ENCODE measurements at places on chromosomes 16 and 17.

DNA sequence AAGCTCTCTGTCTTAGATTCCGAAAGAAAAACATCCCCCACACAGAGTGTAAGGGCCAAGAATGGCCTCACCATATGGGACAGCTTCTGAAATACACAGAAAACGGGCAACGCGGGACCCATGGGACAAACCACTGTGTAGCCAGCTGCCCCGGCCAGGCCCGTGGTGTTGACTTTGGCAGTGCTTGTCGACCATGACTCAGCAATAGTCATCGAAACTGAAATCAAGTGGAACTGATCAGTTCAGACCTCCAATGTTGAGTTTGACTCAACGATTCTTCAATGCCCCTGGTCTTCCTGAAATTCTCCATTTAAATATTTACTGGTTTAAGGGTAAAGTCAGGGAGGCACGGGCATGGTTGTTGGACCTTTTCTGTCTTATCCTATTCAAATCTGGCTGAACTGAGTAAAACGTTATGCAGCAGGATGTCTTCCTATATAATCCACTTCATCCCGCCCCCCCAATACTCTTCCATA is 27.5 kb downstream of the ZFHX3 start:
- DNase-seq = peak; percentile 77

- DNase-seq = no peak
These were observed 1431.1 kb downstream of the CDH8 start for GRCh38 chr16:60605176-60605575.

DNA sequence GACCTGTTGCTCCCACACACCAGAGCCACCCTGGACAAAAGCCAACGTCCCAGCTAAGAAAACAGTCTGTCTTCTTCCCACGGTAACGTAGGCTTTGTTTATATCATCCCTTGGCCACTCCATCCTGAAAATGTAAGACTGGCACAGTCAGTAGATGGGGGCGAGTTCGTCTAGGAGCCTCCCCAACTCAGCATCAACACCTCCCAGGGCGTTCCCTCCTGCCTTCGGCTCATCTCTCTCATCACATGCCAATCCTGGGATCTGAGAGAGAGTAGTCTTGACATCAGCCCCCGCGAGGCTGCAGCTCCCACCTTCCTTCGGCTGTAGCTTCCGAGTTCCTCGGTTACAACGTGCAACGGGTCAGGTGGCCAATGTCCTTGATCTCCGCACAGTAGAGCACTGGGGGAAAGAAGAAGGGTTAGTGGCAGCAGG is 894 bp downstream of the RNF227 start:
- no peak for DNase-seq

GRCh38 chr17:40253565-40253964 is 34.1 kb upstream of the CDC6 start:
- no peak for DNase-seq

DNA sequence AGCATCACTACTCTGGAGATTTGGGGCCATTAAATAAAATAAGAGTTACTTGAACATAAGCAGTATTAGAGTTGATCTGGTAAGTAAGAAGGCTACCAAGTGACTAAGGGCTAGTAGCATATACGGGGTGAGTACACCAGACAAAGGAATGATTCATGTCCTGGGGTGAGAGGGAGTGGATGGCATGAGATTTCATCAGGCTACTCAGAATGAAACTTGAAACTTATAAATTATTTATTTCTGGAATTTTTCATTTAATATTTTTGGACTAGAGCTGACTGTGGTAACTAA is 2.3 kb downstream of the SLFN5 start:
- peak; percentile 24 for DNase-seq

GRCh38 chr17:9028202-9028987 is 7.1 kb downstream of the NTN1 start:
- no peak for DNase-seq

GRCh38 chr17:57677301-57677700 is 67.8 kb downstream of the CCDC182 start:
- DNase-seq = no peak

- no peak for DNase-seq
These were observed 19.5 kb downstream of the USP7 start for GRCh38 chr16:8943966-8944759.

DNA sequence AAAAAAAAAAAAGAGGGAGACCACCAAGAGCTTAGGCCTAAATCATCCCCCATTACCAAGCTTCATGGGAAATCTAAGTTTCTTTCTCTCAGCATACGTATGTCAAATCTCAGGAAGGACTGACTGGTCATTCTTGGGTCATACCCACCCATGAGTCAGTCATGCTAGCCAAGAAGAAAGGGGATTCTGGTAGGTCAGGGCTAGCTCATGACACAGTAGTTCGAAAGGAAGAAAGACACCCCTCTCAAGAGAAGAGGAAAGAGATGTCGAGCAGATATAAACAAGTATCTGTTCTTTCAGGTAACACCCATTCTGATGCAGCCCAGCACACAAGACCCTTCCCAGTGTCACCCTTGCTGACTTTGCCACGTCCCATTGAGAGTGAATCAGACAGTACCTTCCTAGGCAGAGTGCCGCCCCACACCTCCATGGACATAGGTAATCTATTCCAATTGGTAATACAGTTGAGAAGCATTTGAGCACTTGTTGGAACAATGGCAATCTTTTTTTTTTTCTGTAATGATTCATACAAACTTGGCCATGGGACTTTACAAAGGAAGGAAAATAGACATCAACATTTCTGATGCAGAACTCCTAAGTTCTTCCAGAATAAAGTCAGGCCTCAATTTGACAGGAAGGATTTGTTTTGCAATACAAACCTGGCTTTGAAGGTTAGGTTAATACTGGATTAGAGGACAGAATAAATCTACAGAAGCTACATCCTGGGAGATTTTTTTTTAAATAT is 38.2 kb downstream of the COPRS start:
- DNase-seq = no peak

GRCh38 chr17:80919331-80920311 is 72.0 kb upstream of the CHMP6 start:
- no peak for DNase-seq

DNA sequence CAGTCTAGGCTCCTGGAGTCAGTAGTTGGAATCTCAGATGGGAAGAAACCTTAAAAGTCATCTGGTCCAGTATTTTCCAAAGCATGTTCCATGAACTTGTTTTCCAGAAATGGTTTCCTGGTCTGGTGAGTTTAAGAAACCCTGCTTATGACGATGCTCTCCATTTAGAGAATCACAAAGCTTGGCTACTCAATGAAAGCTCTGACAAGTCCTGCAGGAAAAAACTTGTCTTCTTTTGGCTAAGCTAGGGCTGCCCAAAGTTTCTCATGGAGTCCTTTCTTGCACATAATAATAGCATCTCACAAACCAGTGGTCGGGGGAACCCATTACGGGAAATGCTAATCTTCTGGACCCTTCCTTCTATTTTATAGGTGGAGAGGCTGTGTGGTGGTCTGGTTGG is 5.5 kb upstream of the NKD1 start:
- DNase-seq = no peak

DNA sequence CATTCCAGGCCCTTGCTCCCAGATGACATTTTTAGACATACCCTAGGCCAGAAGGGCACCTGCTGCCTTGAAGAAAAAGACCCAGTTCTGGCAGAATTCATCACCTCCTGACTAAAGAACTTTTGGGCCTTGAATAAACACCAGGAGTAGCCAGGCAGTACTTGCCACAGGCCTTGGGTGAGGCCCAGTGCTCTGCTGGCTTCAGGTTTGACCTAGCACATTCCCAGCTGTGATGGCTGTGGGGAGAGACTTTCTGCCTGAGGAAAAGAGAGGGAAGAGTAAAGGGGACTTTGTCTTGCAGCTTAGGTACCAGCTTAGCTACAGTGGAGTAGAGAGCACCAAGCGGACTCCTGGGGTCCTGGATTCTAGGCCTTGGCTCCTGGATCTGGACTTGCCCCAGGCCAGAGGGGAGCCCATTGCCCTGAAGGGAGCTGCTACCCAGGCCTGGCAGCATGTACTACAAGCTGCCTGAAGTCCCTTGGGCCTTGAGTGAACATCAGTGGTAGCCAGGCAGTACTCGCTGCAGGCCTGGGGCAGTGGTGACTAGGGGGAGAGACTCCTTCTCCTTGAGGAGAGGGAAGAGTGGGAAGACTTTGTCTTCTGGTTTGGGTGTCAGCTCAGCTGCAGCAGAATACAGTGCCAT is 44.3 kb downstream of the ABCA8 start:
- DNase-seq = no peak

DNA sequence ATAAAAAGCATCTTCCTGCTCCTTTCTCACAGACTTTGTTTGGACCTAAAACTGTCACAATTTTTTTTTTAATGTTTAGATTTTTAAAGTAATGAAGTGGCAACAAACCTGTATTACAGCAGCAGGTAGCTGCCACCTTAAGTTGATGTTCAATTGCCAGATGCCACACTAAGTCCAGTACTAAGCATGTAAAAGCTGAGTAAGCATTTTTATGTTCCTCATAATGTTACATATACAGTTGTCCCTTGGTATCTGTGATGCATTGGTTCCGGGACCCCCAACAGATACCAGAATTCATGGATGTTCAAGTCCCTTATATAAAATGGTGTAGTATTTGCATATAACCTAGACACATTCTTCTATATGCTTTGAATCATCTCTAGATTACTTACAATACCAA is 45.1 kb downstream of the TNRC6A start:
- no peak for DNase-seq

GRCh38 chr16:85931596-85932402 is 32.8 kb downstream of the IRF8 start:
- no peak for DNase-seq

- DNase-seq = no peak
These were observed 589.1 kb upstream of the CDH8 start for GRCh38 chr16:62625326-62625725.

DNA sequence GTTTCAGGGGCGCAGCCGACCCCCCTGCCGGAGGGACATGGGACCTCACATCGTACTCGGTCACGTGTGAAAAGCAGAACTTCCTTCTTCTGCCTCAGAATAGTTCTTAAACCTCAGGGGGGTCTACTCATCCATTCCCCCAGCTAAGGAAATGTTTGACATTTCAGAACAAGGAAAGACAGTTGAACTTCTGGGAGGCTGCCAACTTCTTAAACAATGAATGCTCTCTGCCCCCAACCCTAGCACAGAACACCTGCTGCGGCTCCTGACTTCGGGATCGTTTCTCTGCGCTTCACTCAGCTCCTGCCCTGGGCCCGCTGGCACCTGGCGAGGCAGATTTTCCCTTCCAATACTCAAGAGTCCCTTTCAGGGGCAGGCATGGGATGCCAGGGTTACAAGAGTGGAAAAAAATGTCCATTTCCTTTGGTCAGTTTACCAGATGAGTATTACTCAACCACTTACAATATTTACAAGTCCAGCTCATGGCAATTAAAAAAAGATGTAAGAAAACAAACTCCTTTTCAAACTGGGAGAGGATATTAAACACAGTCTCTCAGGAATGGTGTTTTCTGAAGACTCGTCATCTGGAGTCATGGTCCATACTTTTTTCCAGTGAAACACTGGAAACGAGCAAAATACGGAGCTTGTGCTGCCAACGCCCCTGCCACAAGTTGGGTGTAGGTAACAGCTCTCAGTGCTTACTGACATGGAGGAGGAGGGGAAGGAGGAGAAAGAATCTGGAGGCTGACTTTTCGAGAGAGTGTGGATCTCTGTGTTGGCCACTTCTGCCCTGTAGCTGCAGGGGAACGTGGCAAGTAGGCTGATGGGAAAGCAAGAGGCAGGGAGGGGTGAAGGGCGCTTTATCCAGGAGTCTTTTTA is 235.7 kb downstream of the NTN1 start:
- DNase-seq = no peak

DNA sequence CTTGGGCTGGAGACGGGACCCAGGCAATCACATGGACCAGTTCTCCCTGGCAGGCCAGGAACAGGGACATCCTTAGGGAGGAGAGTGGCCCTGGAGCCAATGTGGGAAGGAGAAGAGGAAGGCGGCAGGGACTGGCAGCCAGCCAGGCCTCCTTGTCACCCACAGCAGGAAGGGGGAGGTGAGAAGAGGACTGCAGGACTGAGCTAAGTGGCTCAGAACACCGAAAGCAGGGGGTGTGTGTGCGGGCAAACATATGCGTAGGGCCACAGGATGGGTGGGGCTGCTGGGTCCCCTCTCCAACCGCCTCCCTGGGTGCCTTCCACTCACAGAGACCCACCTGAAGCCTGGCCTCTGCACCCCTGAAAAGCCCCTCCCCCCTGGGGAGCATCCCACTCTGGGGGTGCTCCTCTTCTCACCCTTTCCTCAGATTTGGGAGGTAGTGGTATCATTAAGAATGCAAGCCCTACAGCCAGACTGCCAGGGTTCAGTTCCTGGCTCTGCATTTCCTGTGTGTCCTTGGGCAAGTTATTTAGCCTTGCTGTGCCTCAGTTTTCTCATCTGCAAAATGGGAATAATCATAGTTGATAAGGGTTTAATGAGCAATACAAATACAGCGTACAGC is 8.1 kb downstream of the PNMT start:
- DNase-seq = peak; percentile 92

DNA sequence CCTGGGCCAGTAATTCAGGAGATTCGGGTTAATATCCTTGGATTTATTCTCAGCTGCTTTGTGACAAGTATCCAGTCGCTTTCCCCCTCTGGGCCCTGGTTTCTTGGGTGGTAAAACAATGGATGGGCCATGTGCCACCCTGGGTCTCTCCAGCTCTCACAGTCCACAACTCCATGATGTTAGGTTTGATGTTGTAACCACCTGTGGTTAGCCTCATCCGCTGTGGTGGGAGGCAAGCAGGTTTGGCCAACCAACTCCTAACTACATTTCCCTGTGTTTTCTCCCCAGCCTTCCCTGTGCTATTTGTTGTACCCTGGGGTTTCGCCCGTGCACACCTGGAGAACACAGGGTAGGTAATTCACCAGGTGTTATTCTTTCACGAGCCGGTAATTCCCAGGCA is 35.1 kb downstream of the GLP2R start:
- no peak for DNase-seq

GRCh38 chr16:65313936-65314626 is 192.2 kb upstream of the CDH11 start:
- no peak for DNase-seq

DNA sequence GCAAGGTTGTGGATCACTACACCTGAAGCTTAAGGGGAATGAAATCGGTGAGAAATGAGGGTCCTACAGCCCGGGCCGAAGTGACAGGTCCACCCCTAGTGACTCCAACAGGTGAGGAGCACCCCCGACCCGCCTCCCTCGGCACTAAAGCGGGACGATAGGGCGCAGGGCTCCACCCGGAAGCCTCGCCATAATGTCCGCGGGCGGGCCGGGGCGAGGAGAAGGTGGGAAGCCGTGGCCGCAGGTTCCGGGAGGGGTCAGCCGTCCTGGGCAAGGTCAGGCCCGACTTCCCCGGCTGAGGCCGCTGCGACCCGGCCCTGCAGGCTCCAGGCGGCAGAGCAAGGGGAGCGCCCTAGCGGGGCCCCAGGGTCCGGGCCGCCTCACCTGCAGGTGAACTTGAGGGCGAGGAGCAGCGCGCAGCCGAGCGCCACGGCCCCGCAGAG is 543 bp downstream of the TXNDC11 start:
- peak; percentile 56 for DNase-seq

- no peak for DNase-seq
These were observed 862 bp downstream of the ZNF232 start for GRCh38 chr17:5110816-5111215.

DNA sequence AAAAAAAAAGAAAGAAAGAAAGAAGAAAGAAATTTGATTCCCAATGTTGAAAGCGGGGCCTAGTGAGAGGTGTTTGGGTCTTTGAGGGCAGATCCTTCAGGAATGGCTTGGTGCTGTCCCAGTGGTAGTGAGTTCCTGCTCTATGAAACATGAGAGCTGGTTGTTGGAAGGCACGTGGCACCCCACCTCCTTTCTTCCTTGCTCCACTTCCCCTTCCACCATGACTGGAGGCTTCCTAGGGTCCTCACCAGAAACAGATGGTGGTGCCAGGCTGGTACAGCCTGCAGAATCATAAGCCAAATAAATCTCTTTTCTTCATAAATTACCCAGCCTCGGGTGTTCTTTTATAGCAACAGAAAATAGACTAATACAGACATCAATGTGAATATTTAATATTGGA is 147.3 kb upstream of the KCNJ18 start:
- DNase-seq = no peak
